T-helper 17 cell (primary cell): ENCODE measurements at places on chromosomes 4 and X.

GRCh38 chr4:53132132-53132891 is 233.5 kb downstream of the SCFD2 start:
- no peak for DNase-seq

DNA sequence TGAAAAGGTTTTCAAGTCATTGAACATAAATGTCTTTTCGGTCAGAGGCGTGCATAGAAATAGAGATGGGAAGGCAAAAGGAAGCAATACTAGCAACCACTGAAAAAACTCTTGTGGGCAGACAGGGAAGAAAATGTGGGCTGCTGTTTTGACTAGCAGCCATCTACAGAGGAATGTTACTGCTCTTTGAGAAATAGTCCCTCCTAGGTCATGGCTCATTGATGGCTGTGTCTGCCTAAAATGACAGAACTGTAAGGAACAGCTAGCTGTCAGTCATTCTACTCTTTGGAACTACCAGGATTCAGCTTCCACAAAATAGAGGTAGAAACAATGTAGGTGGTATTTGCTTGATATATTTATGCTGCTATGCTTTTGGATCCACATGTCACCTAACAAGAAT is 26.9 kb upstream of the TMPRSS11B start:
- DNase-seq = no peak

- DNase-seq = no peak
Measured at GRCh38 chr4:140615451-140615850, 46.7 kb upstream of the UCP1 start.

DNA sequence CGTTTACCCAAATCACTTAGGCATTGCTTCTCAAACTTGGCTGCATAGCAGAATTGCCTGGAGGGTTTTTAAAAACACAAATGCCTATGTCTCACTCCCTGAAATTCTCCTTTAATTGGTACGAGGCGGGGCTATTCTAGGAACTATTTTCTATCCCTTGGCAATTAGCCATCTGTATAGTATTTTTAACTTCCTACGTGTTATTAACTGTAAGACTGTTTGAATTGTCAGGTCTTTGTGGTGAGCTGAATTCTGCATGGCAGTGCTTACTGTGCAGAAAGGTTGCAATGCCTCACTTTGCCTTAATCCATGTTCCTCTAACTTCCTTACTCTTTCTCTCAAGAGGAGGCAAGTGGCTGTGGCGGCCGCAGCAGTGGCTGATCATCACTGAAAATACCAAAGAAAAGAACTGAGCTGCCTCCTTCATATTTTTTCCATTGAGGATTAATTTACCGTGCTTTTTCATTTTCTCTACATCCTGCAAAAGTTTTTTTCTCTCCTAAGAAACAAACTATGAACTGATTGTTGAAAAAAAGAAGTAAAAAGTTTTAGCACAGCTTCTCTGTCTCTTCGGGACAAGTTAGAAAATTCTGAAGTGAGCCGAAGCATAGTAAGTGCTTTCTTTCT is at the start of gene SHROOM3:
SHROOM3 (plus strand) TSS at position 329 of the 627 bp plus-strand sequence. CDS start 824 bp downstream, outside the sequence.
- DNase-seq = no peak

GRCh38 chrX:55340896-55341433 is 76.2 kb upstream of the PAGE3 start:
- DNase-seq = no peak

GRCh38 chr4:32037399-32037798 is 1317.2 kb downstream of the PCDH7 start:
- no peak for DNase-seq

DNA sequence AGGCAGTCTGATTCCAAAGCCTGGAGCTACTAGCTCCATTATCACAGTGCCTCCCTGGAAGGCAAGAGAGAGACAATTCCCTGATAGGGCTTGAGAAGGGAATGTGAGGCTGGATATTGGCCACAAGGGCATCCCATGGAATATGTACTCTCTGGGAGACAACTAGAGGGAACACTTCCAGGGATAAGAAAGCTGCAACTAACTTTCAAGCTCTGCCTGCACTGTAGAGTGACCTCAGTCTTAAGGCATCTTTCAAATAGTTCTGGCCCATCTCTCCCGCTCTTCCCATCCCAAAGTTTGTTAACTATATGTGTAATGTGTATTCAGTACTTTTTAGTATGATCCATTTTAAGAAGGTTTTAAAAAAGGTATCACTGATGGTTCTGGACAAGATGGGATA is 13.1 kb upstream of the RNF212 start:
- DNase-seq = no peak

GRCh38 chr4:81684352-81684751 is 212.6 kb upstream of the RASGEF1B start:
- no peak for DNase-seq

GRCh38 chrX:113919387-113919786 is 664.5 kb upstream of the HTR2C start:
- no peak for DNase-seq

- no peak for DNase-seq
Measured at GRCh38 chrX:16606142-16606720, 43.7 kb upstream of the S100G start.

DNA sequence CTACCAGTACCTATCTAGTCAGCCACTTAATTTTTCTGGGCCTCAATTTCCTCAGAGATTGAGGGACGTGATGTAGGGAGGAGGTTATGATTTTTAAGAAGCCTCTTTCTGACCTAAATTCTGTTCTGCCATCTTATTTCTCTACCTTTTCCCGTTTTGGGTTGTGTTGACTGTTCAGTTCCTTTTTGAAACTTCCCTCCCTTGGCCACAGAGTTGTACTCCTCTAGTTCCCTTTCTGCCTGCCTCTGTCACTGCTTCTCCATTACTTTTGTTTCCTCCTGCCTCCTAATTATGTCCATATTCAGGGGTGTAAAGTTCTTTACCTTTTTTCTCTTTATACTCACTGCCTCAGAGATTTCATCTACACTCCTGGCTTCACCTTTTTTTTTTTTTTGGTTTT is 25.4 kb downstream of the CLCN5 start:
- DNase-seq = no peak

GRCh38 chr4:164874789-164875188 is 2.2 kb upstream of the APELA start:
- no peak for DNase-seq

GRCh38 chr4:152399246-152399645 is 136.6 kb downstream of the FBXW7 start:
- no peak for DNase-seq
